Renal pelvis (tissue), 12 donors: ENCODE measurements at places on chromosomes 6 and 20. TPM values are rescaled to one million over a fixed set of nuclear protein-coding genes. Genes with fewer than 3 reads are reported as not detected.

GRCh38 chr20:34124469-34125249 is 12.6 kb upstream of the EIF2S2 start:
- no peak for DNase-seq

DNA sequence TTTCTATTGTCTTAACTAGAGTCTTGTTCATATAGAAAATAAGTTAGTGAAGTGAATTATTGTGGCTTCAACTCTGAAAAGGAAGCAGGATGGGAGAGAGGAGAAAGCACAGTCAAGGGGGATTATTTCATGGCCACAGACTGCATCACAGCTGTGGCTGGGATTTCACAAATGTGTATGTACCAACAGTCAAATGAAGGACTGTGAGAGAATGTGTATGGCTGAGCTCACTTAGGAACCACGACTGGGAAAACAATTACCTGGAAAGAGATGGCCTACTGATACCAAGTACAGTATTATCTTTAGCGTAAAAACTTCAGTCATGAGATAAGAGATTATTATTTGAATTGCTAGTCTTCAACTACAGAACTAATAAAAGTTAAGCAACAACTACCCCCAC is 54.9 kb downstream of the SESN1 start:
- DNase-seq: no peak

MKKS gene
- polyA plus RNA-seq: 34.5 TPM

DNA sequence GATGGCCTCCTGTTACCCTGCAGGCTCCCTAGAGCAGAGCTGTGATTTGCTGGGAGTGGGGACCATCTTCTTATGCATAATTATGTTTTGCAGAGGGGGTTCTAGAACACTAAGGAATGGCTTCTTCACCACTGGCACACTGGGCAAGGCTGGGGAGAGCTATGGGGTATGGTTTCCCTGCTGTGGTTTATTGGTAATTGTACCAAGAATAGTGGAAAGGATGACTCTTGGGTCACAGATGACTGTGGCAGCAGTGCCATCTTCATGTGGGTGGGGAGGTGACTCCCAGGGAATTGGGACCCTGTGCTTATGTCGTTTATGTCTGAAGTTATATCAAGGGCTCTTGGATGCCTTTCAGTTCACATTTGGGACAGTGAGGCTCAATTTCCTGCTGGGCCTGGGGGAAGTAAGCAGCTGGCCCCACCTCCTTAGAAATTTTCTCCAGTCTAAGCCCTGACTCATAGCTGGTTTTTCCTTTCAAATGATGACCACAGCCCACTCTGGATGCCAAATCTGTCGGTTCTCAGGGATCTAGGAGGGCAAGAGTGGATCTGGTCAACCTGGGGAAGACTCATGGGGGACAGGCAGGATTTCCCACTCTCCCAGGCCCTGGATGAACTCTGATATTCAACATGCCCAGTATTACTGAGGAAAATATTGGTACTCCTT is 230.8 kb downstream of the LRFN2 start:
- DNase-seq: no peak

GRCh38 chr6:16132909-16133308 is 4.0 kb downstream of the MYLIP start:
- DNase-seq: no peak

DNA sequence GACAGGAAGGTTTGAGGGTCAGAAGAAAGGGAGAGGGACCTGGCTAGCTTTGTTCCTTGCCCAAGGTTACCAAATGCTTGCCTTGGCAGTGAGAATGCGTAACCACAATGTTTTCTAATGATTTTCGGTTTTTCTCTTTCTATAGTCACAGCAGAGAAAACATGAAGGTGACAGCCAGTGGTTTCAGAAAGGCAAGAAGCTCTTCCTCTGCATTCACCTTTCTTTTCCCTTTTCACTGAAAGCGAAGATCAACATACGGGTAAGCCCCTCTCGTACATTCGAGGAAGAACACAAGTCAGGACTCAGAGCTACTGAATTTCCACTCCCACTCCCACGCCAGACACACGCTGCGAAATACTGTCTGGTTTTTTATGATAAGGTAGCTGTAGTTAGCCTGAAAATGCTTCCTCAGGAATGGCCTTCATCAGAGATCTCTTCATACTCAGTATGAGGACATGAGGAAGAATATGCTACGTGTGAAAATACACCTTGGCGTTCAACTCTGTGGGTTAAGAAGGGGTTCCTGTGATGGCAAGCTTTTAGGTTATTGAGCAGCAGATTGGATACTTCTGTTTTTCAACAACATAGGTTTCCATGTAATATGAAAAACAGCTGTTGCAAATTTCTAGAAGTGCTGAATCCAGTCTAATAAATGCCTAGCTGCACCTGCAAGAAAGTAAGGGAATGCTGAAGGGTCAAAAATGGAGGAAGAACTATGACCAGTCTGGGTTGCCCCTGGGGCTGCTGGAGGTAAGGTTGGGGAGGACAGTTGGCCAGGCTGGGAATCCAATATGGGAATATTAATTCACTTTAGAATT is 7.4 kb upstream of the CD83 start:
- no peak for DNase-seq
